Stromal cell of bone marrow (primary cell): ENCODE measurements at places on chromosomes 7 and 10.

DNA sequence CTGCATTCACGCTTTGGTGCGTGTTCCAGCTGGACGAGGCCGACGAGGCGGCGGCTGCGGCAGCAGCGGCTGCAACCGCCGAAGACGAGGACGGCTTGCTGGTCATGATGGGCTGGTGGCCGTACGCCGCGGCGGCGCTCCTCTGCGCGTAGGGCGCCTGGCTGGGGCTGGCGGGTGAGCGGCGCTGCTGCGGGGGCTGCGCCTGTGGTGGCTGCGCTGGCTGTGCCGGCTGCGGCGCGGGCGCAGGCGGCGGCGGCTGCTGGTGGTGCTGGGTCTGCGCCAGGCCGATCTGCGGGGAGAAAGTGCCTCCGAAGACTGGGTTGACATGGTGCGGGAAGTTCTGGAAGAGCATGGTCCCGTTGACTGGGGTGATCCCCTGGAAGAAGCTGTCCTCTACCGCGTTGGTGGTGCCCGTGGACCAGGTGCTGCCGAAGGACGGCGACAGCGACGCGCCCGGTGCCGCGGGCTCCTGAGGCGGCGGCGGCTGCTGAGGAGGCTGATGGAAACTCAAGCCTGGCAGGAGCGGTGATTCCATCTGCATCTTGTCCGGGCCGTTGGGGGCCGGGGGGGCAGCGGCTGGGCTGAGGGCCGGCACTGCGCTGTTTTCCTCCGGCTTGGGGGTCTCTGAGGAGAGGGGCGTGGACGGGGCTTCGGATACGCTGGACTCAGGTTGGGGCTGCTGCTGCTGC lies 51.1 kb downstream of the CPEB3 start:
- no peak for DNase-seq

GRCh38 chr10:108639010-108639409 lies 1284.3 kb downstream of the XPNPEP1 start:
- no peak for DNase-seq

- DNase-seq = no peak
Measured at GRCh38 chr7:28996836-28997235, 38.7 kb upstream of the TRIL start.

GRCh38 chr10:90430186-90430585 lies 427.7 kb downstream of the HTR7 start:
- DNase-seq = no peak

GRCh38 chr10:78398382-78398781 lies 364.7 kb downstream of the RPS24 start:
- DNase-seq = no peak

- DNase-seq = no peak
Measured at GRCh38 chr10:34291466-34292193, 523.5 kb downstream of the PARD3 start.

DNA sequence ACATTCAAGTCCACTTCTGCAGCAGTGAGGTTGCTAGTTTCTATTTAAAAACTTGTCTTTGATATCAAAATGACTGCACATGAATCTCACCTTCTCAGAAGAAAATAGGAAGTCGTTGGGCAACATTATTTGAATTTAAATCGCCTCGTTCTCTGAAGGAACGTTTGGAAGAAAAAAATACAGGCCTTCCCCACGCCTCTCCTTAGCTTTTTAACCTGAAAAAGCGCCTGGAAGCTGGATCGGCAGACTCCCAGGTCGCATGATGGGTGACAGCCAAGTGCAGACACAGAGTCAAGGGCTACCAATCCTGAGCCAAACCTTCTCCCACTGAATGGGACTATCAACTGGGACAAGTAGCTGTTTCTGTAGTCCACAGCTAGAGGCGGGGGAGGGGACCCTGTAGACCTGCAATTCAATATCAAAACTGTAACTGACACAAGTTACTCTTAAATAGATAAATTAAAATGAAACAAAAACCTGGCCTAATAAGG lies 2.2 kb downstream of the FAM53B start:
- no peak for DNase-seq

GRCh38 chr10:133474027-133474426 lies 20.3 kb downstream of the SCART1 start:
- no peak for DNase-seq

DNA sequence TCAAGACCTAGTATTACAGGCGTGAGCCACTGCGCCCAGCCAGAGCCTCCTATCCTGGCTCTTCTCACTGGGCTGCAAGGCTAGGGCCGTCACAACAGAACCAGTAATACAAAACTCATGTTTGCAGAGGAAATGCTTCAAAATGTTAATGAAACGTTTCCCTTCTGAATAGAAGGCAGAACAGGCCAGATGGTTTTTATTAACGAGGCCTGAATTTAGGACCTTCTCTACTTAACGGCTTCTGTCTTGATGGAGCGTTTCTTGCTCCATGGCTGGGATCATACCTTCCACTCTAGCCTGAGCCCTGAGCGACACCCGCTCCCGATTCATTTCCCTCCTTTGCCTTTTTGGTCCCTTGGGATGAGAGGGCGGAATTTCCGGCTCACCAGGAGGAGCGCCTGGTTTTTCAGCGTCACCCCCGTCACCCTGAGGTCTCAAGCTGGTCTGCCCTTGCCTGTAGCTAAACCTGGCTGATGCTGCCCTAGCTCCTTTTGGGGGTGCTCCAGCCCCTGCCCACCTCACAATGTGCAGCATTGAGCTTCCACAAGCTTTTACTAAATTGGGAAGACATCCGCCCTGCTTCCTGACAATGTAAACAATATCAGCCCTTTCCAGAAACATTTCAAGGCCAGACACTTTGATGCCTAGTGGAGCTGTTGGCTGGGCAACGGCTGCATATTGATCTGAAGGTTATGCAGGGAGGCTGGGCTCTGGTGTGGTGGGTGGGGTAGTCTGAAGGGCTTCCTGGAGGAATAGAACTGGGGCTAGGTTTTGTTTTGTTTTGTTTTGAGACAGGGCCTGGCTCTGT lies 5.2 kb downstream of the CLIP2 start:
- DNase-seq = peak; percentile 64

DNA sequence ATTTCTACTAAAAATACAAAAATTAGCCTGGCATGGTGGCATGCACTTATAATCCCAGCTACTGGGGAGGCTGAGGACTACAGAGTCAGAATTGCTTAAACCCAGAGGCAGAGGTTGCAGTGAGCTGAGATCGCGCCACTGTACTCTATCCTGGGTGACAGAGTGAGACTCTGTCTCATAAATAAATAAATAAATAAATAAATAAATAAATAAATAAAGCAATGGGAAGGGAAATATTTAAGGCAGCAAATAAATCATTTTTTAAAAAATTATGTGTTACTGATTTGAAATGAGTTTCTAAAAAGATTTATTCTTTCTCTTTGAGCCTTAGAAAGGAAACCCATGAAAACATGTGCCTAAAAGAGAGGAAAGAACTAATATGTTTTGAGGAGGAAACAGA lies 45.2 kb upstream of the ZEB1 start:
- no peak for DNase-seq

- peak; percentile 19 for DNase-seq
Measured at GRCh38 chr10:82742478-82742877, 867.5 kb downstream of the NRG3 start.

GRCh38 chr7:42193471-42194129 lies 43.4 kb downstream of the GLI3 start:
- no peak for DNase-seq

- DNase-seq = no peak
Measured at GRCh38 chr10:114780577-114781184, 40.9 kb upstream of the FHIP2A start.

DNA sequence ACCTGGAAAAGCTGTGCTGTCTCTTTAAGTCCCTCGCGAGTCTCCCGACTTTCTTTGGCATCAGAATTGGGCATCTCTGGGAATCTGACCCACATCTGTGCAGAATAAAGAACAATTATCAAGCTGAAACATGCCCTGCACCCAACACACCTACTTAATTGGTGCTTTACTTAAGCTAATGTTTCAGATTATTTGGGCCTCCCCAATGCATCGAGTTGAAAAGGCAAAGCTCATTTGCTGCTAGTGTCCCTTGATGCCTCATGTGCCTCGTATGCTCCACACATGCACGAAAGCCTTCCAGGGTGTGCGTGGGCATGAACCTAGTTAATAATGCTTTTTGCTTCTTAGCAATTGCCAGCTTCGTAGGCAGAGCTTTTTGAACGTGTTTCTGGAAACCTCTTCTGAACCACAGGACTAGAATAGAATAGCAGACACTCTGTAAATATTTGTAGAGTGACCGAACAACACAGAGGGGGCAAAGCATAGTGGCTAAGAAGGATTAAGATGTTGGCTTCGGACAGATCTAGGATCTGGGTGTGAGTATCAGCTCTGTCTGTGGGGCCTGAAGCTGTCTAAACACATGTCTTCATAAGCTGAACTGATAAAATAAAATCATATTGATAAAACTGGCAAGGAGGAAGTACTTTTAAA lies 26.7 kb upstream of the FGFR2 start:
- no peak for DNase-seq

DNA sequence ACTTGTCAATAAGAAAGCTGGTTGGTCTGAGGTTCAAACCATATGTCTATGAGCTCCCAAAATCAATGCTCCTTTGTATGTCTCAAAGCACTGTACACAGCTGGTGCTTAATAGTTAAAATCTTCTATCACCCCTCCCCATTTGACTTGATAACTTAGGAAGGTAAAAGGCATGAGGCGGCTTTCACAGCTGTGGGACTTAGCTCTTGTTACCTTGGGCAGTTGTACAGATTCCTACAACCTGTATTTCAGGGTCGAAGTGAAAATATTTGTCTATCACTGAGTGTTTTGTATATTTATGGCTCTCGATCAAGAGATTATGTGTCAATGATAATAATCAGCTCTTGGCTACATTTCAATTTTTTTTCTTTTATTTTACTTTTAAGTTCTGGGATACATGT lies 992 bp upstream of the KIFBP start:
- no peak for DNase-seq

GRCh38 chr10:34864149-34865067 lies 49.3 kb upstream of the PARD3 start:
- no peak for DNase-seq

- DNase-seq = no peak
Measured at GRCh38 chr7:42495256-42495655, 258.2 kb upstream of the GLI3 start.

DNA sequence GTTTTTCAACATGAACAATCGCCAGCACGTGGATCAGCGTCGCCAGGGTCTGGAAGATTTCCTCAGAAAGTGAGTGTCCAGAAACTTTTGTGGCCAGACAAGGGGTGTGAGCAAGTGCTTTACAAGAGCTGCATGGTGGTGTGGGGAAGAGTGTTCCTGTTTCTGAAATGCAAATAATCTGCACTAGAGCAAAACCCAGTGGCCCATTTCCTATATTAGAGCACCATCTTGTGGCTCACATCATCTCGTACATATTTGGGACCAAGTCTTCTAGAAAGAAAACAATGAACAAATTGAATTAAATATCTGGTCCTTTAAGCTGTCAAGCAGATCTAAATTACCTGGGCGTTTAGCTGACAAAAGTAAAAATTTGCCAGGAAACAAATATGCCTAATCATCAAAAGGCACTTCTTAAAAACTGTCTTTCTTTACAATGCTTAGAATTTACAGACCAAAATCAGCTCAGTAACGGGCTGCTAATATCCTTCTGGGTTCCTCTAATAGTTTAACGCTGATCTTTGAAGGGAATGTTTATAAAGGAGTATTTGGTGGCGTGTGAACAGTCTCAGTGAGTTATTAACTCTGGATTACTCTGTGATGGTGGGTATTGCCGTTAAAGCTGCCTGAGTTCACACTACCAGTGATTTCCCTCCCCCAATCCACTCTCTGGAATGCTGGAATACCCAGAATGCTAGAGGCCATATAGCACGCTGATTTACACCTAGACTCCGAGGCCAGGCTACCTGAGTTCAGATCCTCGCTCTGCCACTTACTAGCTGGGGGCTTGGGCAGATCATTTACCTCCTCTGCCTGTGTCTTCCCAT lies 73.6 kb downstream of the SNX10 start:
- DNase-seq = peak; percentile 63

DNA sequence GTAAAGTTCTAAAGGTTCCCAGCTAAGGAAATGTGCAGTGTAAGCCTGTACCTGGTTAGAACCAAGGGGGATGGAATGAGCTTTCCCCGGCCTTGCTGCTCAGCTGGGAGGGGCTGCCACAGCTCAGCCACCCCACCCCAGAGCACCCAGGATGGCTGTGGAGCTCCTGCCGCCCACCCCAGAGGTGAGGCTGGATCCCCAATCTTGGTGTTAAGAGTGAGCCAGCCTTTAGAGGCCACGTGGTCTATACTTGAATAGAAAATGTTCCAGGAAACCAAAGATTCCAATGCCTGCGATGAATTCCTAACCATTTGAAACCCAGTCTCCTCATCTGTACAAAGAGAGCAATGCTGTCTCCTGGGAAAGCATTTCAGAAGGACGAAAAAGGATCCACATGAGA lies 16.5 kb downstream of the DIP2C start:
- no peak for DNase-seq

GRCh38 chr10:70435241-70436085 lies 6.0 kb downstream of the NODAL start:
- DNase-seq = no peak

- no peak for DNase-seq
Measured at GRCh38 chr10:114856544-114857287, 35.1 kb downstream of the FHIP2A start.

DNA sequence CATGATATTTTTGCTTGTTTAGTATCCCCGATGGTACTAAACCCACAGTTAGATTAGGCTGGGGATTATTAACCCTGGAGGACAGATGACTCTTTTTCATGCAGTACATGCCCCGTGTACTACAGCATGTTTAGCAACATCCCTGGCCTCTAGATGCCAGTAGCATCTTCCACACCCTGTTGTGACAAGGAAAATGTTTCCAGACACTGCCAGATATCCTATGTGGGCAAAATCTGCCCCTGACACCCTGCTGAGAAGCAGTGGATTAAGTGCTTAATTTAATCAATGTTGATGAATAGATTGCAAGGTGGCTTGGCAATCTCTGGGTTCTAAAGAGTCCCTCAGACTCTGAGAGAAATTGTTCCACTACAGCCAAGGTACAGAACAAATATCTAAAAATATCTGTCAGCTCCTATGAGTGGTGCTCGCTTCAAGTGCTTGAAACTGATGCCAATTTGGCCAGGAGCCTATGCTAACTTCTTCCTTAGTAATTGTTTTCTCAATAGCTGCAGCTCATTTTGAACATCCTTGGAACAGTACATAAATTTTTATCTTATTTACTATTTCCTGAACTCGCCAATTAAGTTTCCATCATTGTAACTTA lies 247.0 kb downstream of the SORCS1 start:
- DNase-seq = no peak

DNA sequence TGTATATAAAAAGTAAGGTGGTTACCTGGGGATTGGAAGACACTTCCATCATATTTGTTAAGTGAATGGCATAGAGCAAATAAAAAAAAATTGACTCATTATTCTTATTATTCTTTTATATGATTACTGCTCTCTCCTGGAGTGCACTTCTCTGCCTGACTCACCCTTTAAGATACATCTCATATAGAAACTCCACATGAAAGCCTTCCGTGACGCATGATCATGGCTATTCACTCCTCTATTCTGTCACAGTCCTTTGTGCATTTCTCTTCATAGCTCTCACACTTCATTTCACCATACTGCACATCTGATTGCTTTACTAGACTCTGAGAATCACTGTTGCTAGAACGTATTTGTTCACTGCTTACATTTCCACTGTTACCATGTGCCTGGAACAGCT lies 597.3 kb downstream of the CNTNAP2 start:
- DNase-seq = no peak

- no peak for DNase-seq
Measured at GRCh38 chr10:47380341-47381102, 3.6 kb downstream of the ZNF488 start.

- no peak for DNase-seq
Measured at GRCh38 chr7:100752994-100753393, 19.6 kb downstream of the ZAN start.

GRCh38 chr10:135132-135600 lies at the start of gene ZMYND11:
ZMYND11 (plus strand) TSS chr10:135455; CDS start chr10:180013, 44,558 bp downstream.
- DNase-seq = peak; percentile 54
